MCF 10A (cell line): ENCODE measurements at places on chromosomes 5 and 9. TPM values are rescaled to one million over a fixed set of nuclear protein-coding genes. Genes with fewer than 3 reads are reported as not detected.
A peak's percentile ranks its signal among the peaks of the same experiment; 100 is the strongest.

DNA sequence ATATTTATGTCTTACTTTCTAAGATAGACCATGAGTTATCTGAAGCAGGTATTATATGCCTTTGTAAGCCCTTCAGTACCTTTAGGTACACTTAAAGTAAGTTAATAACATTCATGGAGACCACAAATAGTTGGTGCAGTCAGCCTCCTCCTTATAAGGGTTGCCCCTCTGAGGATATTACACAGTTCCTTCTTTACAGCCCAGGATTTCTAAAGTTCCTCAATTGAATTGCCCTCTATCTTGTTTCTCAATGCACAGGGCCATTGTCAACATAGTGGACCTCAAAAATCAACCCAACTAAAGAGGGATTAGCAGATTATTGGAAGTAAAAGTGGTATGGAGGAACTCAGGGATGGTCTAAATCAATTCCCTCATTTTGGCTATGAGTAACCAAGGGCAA, 50.3 kb downstream of the HMHB1 start:
- no peak overlapping the region for H3K4me3 ChIP-seq
- DNase-seq = no peak
- no peaks in the 10 kb centered on the region for H3K27me3 ChIP-seq
- H3K27ac ChIP-seq = no peak overlapping the region

- no peaks in the 10 kb centered on the region for H3K36me3 ChIP-seq
- H3K4me3 ChIP-seq = no peak overlapping the region
- no peak for DNase-seq
- no peaks in the 10 kb centered on the region for H3K27me3 ChIP-seq
- H3K4me1 ChIP-seq = peaks cover 46% of the 10 kb centered on the region
- peak overlapping the region; percentile 91 for H3K27ac ChIP-seq
Measured at GRCh38 chr5:73818357-73818756, 192.4 kb downstream of the ARHGEF28 start.

DNA sequence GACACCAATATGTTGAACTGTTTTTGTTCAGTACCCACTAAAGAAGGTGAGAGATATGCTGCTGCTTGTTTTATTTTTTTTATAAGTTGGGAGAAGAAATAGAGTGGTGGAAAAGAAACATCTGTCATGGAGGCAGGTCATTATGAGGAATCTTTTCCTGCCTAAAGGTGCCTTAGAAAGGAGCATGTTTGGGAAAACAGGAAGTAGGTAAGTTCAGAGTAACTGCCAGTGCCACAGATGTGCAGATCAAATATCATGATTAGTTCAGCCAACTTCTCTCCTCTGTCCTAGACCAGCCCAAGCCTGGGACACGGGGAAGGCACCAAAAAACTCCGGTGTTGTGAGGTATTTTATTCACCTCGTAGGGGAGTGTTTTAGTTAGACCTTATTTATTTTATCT, 144.2 kb downstream of the MAN2A1 start:
- no peak overlapping the region for H3K4me3 ChIP-seq
- no peak for DNase-seq
- no peaks in the 10 kb centered on the region for H3K27me3 ChIP-seq

DNA sequence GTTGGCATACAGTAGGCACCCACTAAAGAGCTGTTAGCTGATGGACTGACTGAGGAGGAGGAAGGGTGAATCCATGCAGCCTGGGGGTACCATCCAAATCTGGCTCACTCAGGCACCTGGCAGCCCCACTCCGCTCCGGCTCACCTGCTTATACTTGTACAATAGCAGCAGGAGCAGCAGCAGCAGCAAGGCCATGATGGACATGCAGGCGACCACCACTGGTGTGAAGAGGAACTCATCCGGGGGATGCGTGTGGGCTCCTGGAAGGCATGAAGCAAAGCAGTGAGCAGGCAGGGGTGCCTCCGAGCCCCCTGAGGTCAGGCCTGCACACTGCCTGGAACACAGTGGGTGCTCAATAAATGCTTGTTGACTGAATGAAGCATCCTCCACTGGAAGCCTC, 18.3 kb downstream of the CSF1R start:
- DNase-seq = no peak
- no peak overlapping the region for H3K4me3 ChIP-seq
- no peaks in the 10 kb centered on the region for H3K27me3 ChIP-seq
- H3K36me3 ChIP-seq = no peaks in the 10 kb centered on the region
- peaks cover 15% of the 10 kb centered on the region for H3K4me1 ChIP-seq
- H3K27ac ChIP-seq = no peak overlapping the region

DNA sequence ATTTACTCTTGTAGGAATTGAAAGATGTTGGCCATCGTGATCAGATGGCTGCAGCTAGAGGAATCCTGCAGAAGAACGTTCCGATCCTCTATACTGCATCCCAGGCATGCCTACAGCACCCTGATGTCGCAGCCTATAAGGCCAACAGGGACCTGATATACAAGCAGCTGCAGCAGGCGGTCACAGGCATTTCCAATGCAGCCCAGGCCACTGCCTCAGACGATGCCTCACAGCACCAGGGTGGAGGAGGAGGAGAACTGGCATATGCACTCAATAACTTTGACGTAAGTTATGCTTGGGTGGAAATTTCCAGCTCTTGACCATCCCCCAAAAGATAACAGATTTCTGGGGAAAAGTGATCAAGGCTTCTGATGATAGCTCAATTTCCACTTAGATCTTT, 50.6 kb downstream of the LRRTM2 start:
- H3K27ac ChIP-seq = no peak overlapping the region
- H3K4me1 ChIP-seq = peaks cover 6% of the 10 kb centered on the region
- peaks cover 55% of the 10 kb centered on the region for H3K36me3 ChIP-seq

GRCh38 chr5:128750155-128750554, 212.1 kb upstream of the FBN2 start:
- no peak overlapping the region for H3K27ac ChIP-seq
- no peaks in the 10 kb centered on the region for H3K36me3 ChIP-seq
- DNase-seq = no peak
- H3K4me3 ChIP-seq = no peak overlapping the region
- H3K4me1 ChIP-seq = peaks cover 5% of the 10 kb centered on the region

GRCh38 chr5:39109606-39110005, 35.4 kb upstream of the RICTOR start:
- no peaks in the 10 kb centered on the region for H3K27me3 ChIP-seq
- no peaks in the 10 kb centered on the region for H3K36me3 ChIP-seq
- no peak overlapping the region for H3K27ac ChIP-seq
- no peaks in the 10 kb centered on the region for H3K4me1 ChIP-seq

- H3K4me3 ChIP-seq = no peak overlapping the region
- peaks cover 2% of the 10 kb centered on the region for H3K4me1 ChIP-seq
- no peak overlapping the region for H3K27ac ChIP-seq
- peaks cover 18% of the 10 kb centered on the region for H3K27me3 ChIP-seq
- H3K36me3 ChIP-seq = no peaks in the 10 kb centered on the region
Measured at GRCh38 chr5:163407034-163407655, 30.2 kb upstream of the CCNG1 start.

DNA sequence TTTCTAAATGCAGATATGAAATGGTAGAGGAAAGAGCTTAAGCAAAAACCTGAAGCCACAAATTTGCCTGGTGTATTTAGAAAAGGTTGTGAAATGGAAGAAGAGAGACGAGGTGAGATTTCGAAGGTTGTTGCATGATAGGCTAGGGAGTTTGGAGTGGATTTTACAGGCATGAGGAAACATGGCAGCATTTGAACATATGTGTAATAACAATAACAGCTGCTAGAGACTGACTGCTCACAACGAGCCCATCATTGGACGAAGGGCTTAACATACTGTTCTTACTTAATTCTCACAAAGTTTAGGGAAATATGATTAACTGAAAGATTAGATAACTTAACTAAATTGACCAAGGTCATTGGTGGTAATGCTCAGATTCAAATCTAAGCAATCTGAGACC, 108.1 kb downstream of the JAKMIP2 start:
- no peaks in the 10 kb centered on the region for H3K27me3 ChIP-seq
- H3K36me3 ChIP-seq = no peaks in the 10 kb centered on the region
- DNase-seq = no peak

- H3K27me3 ChIP-seq = peaks cover 12% of the 10 kb centered on the region
- peaks cover 34% of the 10 kb centered on the region for H3K4me1 ChIP-seq
- DNase-seq = no peak
- no peak overlapping the region for H3K4me3 ChIP-seq
- no peaks in the 10 kb centered on the region for H3K36me3 ChIP-seq
Measured at GRCh38 chr9:114853071-114853855, 47.4 kb upstream of the TNFSF15 start.

DNA sequence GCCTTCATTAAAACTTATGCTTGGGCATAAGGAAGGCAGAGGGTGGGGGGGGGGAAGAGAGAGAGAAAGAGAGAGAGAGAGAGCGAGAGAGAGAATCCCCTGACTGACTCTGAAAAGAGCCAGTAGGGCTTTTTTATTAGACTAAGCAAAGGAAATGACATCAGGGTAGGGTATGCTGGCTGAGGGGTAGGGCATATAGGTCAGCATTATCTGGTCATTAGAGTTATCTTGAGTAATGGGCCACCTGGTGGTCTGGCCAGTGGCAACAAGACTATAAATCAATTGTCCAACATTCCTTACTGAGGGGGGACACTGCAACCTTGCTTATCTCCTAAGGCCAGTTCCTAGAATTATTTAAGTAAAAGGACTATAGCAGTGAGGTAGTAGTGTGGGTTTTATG, 67.2 kb downstream of the TSSK1B start:
- peaks cover 4% of the 10 kb centered on the region for H3K4me1 ChIP-seq
- H3K36me3 ChIP-seq = peaks cover 17% of the 10 kb centered on the region
- H3K27ac ChIP-seq = no peak overlapping the region
- no peaks in the 10 kb centered on the region for H3K27me3 ChIP-seq

DNA sequence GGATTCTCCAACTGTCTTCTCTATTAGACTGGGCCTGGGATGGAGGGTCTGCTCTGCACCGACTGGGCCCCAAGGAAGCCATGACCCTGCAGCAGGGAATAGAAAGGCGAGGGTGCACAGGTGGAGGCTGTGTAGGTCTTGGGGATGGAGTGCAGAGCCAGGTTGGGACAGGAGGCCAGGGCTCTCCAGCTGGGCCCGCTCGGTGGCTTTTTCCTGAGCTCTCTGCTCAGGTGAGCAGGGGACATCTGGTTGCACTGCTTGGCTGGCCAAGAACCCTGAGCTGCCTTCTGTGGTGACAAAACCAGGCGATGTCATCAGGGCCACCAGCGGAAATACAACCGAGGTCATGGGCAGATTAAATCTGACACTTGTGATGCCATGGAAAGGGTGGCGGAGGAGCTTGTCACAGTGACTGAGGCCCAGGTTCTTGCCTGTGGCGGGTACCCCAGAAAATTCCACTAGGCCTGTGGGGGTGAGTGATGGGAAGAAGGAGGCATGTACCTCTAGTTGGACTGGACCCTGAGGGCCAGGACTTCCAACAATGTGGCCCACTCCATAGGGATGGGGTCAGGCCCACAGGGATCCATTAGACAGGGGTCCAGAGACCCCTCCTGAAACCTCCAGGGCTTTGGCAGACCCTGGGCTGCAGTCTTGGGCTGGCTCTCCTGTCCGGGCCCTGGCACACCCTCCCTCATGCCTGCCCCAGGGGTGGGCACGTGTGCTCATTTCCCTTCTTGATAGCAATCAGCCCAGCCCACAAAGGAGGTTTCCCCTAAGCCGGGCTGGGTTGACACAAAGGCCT, 4.4 kb upstream of the IL3 start:
- H3K36me3 ChIP-seq = no peaks in the 10 kb centered on the region
- peaks cover 21% of the 10 kb centered on the region for H3K27me3 ChIP-seq
- H3K27ac ChIP-seq = no peak overlapping the region
- no peaks in the 10 kb centered on the region for H3K4me1 ChIP-seq
- no peak overlapping the region for H3K4me3 ChIP-seq

DNA sequence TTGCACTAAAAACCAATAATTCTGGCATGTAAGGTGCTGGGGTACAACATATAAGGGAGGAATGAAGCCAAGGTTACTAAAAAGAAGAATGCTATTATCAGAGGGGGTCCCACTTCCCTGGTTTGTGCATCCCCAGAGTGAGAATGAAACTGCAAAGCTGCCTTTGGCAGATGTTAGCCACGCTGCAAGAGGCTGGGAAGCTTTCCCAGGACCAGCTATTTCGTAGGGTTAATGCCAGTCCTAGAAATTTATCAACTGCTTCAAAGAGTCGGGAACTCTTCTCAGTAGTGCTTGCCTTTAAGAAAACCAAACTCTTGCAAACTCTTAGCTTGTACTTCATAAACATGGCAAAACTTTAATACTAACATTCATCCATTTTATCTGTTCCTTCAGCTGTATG, 87.5 kb upstream of the NR5A1 start:
- H3K27ac ChIP-seq = no peak overlapping the region
- H3K4me1 ChIP-seq = no peaks in the 10 kb centered on the region
- no peaks in the 10 kb centered on the region for H3K36me3 ChIP-seq
- no peak for DNase-seq
- H3K27me3 ChIP-seq = no peaks in the 10 kb centered on the region

The UBAP1 gene
- 58.0 and 64.4 TPM in 2 replicates for total RNA-seq

The PIP5KL1 gene
- total RNA-seq = 4.0 and 5.7 TPM in 2 replicates

The DEPDC1B gene
- 6.0 and 11.3 TPM in 2 replicates for total RNA-seq

The IFNA2 gene
- total RNA-seq = not detected in 2 replicates

The LECT2 gene
- not detected in 2 replicates for total RNA-seq

The FLT4 gene
- not detected in 2 replicates for total RNA-seq

The CDC20B gene
- not detected in 2 replicates for total RNA-seq
